ENCODE measurements at places on chromosomes 7 and 10.

- DNase-seq, result no peak
Measured at GRCh38 chr7:111835066-111835465, 272.8 kb upstream of the IMMP2L start.

DNA sequence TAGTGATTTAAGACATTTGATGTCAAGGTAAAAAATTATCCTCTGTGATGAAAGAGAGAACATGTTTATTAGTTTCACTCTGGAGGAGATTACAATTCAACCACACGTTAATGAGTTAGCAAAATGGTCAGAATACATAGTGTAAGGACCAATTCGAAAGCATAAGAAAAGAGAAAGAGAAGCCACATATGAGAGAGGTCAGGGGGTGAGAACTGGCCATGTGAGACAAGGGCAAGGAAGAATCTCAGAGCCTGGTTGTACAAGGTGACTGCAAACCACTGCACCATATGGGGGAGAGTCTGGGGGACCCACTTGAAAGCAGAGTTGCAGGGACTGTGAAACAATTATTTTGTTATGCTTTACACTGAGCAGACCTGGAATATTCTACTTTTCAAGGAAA, 27.7 kb upstream of the BET1 start:
- no peak for DNase-seq

- no peak for DNase-seq
Measured at GRCh38 chr7:9761224-9761623, 1212.4 kb upstream of the PHF14 start.

DNA sequence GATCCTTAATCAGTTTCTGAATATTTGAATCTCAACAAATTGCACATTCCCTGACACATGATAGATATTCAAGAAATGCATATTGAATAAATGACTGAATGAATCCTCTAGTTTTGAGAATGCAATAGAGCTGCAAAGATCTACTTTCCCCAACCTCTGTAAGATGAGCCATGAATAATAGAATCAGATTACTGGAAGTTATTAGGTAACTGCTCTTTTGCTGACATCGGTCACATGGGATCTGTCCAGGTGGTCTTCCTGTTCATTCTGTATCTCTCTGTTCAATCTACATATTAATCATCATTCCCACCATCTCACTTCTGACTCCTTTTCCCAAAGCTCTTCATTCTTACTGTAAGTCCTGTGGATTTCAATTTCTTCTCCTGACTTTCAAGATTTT, 638.7 kb downstream of the SORCS1 start:
- DNase-seq, result no peak

DNA sequence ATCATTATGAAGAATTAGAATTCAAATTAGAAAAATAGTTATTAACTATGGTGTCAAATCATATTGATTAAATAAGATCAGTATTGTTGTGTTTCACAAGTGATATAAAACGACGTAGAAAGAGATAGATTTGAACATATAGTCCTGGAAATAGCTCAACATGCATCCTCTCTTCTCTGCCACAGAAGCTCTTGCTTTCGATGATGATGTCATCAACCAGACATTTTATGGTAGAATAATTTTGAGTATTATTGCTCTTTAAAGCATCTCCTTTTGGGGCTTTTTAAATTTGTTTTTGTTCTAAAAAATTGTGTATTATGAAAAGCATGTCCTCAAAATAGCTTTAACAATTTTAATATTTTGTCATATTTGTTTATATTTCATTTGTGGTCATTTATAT, 95.0 kb downstream of the DGKB start:
- DNase-seq, result no peak

GRCh38 chr7:26627891-26628341, 236.5 kb downstream of the SKAP2 start:
- DNase-seq, result no peak

DNA sequence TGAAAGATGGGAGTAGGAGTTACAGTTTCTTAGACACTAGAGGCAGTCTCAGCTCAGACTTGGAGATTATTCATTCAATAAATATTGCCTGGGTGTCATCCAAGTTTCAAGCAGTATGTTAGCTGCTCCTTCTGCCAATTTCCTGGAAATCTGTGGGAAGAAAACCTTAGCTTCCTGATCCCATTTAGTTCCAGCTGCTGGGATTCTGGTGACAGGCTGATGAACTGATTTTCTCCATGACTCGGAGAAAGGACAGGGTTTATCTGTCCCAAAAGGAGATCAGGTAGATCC, 95.8 kb downstream of the CLEC2L start:
- no peak for DNase-seq

GRCh38 chr10:78516756-78517155, 483.1 kb downstream of the RPS24 start:
- DNase-seq, result no peak

DNA sequence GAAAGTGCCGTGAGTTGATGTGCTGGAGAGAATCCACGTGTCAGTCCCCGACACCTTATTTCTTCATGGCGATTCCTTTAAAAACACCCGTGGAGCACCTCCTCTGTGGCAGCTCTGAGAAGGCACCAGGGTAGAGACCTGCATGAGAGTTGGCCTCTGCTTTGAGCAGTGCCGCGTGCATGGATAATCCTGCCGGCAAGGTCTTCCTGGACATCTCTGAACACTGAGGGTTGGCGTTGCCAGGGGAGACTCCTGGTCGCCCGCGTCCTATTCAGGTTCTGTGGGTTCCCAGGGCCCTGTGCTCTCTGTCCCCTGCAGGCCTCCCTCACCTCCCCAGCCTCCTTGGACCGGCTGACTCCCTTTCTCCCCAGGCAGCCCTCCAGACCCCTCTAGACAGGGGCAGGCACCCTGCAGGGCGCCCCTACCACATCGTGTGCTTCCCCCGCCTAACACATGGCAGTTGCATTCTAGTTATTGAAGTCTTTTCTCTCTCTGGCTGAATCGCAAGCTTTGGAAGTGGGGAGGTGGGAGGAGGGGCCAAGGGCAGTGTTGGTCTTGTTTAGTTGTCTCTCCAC, 95.6 kb downstream of the MKI67 start:
- no peak for DNase-seq

GRCh38 chr10:42645103-42645502, 6.7 kb upstream of the ZNF33B start:
- DNase-seq, result no peak

DNA sequence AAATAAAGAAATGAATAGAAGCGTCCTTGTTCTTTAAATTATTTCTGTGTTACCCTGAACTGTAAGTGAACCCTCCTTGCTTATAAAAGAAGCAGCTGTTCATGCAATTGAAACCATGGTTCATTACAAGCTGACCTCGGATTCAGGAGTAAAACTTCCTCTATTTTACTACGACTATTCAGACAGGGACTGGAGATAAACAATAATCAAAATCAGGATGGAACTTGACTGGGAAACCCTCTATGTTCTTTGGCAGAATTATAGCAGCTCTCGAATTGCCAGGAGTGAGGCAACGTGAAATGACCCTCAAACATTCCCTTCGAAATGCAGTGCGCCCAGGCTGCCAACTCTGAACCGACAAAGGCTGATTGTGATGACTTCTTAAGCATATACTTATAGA, 172.1 kb downstream of the CYP26A1 start:
- DNase-seq, result no peak

- DNase-seq, result no peak
Measured at GRCh38 chr7:22488643-22489462, 11.1 kb downstream of the STEAP1B start.

- DNase-seq, result no peak
Measured at GRCh38 chr7:118872568-118872967, 648.1 kb downstream of the ANKRD7 start.

- no peak for DNase-seq
Measured at GRCh38 chr10:100742936-100743335, 2.4 kb upstream of the PAX2 start.

DNA sequence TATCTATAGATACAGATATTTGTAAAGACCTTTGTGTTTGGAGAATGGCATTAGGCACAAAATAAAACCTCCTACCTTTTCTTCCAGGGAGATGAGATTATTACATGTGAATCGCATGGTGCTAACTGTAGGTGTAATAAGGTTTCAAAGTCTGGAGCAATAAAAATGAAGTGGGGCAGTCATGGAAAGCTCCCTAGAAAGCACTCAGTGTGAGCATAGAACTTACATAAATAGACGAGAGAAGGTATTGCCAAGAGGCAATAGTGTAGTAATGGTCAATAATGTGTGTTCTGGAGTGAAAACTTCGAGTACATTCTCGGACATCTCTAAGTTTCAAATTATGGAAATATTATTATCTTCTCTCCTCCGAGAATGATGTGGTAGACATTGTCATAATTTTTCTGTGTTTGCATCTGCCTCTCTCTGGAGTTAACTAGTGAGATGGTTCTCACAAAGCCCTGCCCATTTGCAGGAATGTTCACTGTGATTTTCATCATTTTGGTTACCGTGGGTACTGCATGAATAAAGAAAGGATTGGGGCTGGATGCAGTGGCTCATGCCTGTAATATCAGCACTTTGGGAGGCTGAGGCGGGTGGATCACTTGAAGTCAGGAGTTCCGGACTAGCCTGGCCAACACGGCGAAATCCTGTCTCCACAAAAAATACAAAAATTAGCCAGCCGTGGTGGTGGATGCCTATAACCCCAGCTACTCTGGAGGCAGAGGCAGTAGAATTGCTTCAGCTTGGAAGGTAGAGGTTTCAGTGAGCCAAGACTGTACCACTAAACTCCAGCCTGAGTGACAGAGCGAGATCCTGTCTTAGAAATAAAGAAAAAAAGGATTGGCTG, 10.6 kb downstream of the VIM start:
- no peak for DNase-seq

DNA sequence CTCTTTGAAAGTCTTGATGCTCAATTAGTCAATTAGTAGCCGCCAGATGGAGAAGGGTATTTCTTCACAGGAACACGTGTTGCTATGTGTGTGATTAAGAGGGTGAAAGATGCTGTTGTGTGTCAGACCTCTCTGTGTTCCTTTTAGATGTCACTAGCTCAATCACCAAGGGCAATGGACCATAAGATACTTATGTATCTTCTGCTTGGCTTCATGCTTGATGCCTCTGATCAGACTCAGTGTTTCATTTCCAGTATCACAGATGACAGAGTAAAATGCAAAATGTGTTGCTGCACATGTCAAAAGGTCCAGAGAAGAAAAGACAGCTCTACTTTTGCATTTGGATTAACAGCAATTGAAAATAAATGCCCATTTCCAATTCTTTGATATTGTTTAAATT, 865.9 kb downstream of the CNTNAP2 start:
- no peak for DNase-seq

Measured in cortex of kidney (tissue), 1 donor.